ENCODE measurements at places on chromosomes 6 and 20.

DNA sequence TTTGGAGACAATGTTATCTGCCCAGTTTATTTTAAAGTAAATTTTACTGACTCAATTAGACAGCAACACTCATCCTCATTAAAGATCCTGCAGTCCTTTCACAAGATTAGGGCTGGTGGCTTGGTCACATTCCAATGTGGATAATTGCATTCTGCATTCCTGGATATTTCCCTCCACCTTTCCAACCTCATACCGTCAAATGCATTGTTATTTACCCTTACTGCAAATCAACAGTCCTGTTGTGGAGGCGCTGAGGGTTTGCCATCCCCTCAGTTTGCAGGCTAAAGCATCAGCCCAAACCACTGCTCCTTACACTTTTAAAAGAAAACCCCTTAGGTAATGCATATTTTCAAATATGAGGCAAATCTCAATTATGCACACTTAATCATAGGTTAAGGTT is 5.4 kb downstream of the CITED2 start:
- DNase-seq: no peak

GRCh38 chr20:13007596-13007995 is 1.2 kb upstream of the SPTLC3 start:
- no peak for DNase-seq

- no peak for DNase-seq
Measured at GRCh38 chr6:116446399-116446798, 14.8 kb upstream of the CALHM6 start.

DNA sequence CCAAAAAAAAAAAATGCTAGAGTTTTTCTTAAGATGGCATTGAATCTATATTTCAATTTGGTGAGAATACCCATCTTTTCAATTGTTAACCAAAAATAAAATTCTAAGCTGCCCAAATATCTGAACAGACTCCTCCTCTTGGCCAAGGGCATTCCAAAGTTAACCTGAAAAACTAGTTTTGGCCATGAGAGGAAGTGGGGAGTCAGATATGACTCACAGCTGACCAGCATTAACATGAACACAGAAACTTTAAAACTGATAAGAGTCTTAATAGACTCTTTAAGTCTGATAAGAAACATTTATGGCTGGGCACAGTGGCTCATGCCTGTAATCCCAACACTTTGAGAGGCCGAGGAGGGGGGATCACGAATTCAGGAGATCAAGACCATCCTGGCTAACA is 171.3 kb downstream of the FAXC start:
- no peak for DNase-seq

- no peak for DNase-seq
Measured at GRCh38 chr6:38322138-38322537, 317.6 kb downstream of the BTBD9 start.

DNA sequence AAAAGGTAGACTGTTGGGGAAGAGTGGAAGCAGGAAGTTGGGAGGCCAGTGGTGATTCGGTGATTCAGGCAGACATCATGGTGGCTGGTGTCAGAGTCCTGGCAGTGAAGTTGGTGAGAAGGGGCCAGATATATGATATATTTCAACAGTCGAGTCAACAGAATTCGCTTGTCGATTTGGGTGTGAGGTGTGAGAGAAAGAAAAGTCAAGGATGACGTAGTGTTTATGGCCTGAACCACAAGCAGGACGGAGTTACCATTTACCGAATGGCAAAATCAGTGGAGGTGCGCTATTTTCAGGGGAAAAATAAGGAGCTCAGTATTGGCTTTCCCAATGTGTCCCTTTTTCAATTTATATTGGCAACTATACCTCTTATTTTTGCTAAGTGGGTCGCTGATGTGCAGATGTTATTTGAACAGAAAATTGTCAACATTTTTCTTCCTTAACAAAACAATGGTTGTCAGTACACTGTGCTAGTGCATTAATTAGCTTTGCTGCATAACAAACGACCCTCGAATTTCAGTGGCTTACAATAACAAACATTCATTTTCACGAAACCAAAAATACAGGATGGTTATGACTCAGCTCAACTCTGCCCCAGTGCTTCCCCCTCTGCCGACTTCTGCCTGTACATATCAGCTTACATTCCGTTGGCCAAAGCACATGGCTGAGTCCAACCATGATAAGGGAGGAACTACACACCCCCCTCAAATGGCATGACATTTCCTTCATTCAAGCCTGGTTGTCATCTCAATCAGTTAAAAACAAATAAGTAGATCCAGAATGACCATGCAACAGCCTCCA is 255.0 kb upstream of the ZFP64 start:
- DNase-seq: no peak

- DNase-seq: no peak
Measured at GRCh38 chr6:16474772-16475493, 236.5 kb downstream of the GMPR start.

- DNase-seq: no peak
Measured at GRCh38 chr6:33343953-33344611, 26.5 kb upstream of the ZBTB22 start.

- no peak for DNase-seq
Measured at GRCh38 chr6:63740709-63741108, 105.1 kb downstream of the PHF3 start.

GRCh38 chr20:7458459-7458858 is 481.8 kb downstream of the HAO1 start:
- no peak for DNase-seq

DNA sequence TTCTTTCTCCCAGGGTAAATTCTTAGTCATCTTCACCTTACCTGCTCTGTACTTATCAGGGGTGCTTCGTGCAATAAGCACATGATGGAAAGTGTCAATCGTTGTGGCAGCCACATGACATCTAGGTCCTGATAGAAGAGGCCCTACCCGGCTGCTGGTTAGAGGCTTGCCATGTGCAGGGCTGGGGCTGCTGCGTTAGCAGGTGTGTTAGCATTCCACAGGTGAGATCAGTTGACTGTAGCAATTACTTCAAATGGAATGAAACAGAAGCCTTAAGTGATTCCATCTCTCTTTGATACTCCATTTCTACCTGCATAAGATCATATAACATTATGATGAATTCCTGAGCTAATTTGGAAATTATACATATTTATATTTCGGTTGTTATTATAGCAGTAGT is 127.0 kb downstream of the UST start:
- no peak for DNase-seq

DNA sequence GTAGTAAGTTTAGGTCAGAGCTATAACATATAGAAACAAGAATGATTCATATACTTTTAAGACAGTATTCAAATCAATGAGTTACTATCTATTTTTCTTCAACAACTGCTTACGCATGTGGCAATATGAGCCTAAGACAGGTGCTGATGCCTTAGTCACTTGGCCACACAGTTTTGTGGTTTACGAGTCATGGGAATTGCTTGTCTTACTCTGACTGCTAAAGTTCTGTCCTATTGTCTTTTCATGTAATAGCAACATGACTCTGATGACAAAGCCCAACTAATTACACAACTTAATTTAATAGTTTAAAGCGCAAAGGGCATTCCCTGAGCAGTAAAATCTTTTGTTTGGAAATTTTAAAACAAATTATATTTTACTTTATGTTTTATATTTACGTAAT is 159.3 kb upstream of the CENPW start:
- no peak for DNase-seq

- no peak for DNase-seq
Measured at GRCh38 chr6:137894779-137895385, 27.8 kb downstream of the TNFAIP3 start.

- no peak for DNase-seq
Measured at GRCh38 chr20:41314386-41314785, 3.1 kb downstream of the ZHX3 start.

GRCh38 chr6:134519465-134519864 is 201.6 kb upstream of the SGK1 start:
- DNase-seq: no peak

GRCh38 chr6:160523223-160523622 is 140.9 kb downstream of the LPA start:
- no peak for DNase-seq

DNA sequence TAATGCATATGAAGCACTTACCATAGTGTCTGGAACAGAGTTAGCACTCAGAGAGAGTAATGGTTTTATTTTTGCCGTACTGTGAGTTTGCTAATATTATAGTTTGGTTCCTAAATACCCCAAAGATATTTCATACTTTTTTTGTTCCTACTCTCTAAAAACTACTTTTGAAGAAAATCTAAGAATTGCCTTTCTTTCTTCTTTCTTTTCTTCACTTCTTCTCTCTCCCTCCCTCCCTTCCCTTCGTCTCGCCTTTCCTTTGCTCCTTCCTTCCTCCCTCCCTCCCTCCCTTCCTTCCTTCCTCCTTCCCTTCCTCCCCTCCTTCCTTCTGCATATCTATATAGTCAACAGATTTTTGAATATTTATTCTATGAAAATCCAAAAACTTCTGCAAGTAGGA is 351.7 kb upstream of the RSPO3 start:
- DNase-seq: no peak

- DNase-seq: no peak
Measured at GRCh38 chr6:5989141-5989723, 17.5 kb downstream of the NRN1 start.

DNA sequence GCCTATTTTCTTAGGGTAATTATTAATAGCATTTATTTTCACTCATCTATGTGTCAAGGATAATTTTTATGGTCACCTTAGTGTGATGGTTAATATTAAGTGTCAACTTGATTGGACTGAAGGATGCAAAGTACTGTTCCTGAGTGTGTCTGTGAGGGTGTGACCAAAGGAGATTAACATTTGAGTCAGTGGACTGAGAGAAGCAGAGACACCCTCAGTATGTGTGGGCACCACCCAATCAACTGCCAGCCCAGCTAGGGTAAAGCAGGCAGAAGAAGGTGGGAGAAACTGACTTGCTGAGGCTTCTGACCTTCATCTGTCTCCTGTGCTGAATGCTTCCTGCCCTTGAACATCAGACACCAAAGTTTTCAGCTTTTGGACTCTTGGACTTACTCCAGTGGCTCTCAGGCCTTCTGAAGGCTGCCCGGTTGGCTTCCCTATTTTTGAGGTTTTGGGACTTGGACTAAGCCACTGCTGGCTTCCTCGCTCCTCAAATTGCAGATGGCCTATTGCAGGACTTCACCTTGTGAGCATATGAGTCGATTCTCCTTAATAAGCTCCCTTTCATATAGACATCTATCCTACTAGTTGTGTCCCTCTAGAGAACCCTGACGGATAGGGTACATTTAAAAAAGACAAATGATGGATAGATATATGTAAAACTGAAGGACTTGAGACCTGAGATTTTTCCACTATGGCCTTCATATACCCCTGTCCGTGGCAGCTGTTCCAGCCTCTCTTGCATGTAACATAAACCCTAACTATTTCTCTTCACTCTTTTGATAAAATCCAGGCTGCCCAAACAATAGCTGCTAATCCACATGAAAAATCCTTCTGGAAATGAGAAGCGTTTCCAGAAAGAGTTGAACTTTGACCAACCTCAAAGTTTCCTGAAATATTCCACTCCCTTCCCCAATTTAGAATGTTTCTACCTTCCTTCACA is 62.1 kb upstream of the RGS17 start:
- DNase-seq: no peak

DNA sequence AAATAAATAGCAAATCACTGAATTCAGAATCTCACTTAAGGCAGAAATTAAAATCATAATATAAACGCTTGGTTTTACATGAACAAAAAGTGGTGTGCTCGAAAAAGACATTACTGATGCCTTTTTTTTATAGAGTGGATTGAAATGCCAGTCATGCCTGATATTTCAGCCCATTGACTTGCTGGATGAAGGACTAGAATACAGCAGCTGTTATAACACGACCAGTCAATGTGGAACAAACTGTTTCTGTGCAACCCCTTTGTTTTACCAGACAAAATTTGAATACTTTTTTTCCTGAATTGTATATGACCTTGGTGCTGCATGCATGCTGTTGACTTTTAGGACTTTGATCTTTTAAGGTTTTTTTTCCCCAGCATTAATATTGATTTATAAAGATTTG is 150.0 kb downstream of the QKI start:
- DNase-seq: no peak

DNA sequence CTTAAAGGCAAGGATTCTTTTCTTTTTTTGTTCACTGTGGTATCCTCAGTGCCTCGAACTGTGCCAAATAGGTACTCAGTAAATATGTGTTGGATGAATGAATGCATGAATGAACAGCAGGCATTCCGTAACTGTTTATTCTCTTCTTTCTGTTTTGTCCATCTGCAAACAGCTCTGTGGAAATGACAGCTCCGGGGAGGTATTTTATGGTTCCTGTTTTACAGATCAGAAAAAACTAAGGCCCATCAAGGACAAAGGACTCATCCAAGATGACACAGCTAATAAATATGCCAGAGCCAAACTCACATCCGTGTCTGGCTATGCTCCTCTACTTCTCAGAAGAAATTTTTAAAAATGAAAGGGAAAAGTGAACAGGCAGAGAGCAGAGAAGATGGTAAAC is 21.0 kb downstream of the JPH2 start:
- no peak for DNase-seq

DNA sequence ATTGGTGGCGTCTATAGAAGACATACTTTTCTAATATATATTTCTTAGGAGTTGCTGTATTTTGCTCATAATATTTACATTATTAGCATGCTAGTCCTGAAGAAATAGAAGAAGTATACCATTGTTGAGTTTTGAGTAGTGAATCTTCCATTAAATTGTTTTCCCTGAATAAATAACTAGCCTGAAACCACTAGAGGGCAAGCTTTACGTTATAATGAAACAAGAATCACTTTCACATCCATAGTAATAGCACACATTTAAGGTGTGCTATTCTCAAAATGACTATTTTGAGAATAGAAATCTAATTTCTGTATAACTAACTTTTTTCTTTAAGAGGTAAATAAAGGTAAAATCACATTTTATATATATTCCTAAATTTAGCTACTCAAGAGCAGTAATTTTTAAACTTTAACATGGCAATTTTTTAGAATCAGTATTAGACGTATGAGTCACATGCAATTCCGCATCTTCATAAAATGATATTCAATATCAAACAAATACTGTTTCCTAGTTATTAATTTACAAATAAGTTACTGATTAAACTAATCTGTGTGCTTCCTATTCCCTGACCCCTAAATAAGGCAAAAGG is 213.2 kb upstream of the MANEA start:
- no peak for DNase-seq

- DNase-seq: no peak
Measured at GRCh38 chr6:88813045-88813444, 150.4 kb downstream of the RNGTT start.

GRCh38 chr20:48586730-48587129 is 241.1 kb downstream of the PREX1 start:
- no peak for DNase-seq

GRCh38 chr20:6000871-6001270 is 50.4 kb downstream of the MCM8 start:
- no peak for DNase-seq

DNA sequence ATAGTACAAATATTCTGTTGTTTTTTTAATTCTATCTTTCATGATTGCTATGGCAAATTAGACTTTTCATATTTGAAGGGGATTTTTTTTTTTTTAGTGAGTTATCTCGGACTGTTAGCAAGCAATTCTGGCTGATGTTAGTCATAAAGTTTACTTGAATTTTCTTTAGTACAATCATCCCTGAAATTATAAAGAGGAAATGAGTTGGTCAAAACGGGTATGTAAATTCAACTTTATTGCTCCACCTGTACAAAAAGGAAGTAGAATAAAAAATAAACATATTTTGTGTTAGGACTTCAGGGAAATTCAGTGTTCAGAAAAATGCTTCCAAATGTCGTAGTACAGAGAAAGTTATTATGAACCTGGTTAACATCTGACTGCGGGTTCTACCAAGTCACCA is 40.3 kb downstream of the PPP1R14C start:
- no peak for DNase-seq

GRCh38 chr6:106637717-106638341 is 8.5 kb downstream of the QRSL1 start:
- no peak for DNase-seq

GRCh38 chr20:47711046-47711752 is 74.1 kb downstream of the SULF2 start:
- DNase-seq: no peak

All from NCI-H2081 treated with DMSO at 0.1 percent for 48 hours (cell line).